ENCODE measurements at places on chromosomes 7 and 10.

DNA sequence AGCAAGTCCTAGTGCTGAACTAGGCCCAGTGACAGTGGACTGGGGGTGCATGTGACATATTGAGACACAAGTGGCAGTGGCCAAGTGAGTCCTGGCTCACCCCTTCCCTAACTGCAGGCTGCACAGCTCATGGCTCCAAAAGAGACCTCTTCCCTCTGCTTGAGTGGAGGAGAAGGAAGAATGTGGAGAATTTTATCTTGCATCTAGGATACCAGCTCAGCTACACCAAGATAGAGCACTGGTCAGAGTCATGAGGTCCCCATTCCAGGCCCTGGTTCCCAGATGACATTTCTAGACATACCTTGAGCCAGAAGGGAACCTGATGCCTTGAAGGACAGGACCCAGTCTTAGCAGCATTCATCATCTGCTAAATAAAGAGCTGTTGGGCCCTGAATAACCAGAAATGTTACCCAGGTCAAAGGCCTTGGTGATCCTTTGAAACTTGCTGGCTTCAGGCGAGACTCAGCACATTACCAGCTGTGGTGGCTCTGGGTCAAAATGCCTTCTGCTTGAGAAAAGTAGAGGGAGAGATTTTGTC lies 114.5 kb downstream of the CDC14C start:
- no peaks in the 10 kb centered on the region for H3K36me3 ChIP-seq
- no peak overlapping the region for H3K4me3 ChIP-seq
- no peak overlapping the region for H3K27ac ChIP-seq
- no peak for DNase-seq

DNA sequence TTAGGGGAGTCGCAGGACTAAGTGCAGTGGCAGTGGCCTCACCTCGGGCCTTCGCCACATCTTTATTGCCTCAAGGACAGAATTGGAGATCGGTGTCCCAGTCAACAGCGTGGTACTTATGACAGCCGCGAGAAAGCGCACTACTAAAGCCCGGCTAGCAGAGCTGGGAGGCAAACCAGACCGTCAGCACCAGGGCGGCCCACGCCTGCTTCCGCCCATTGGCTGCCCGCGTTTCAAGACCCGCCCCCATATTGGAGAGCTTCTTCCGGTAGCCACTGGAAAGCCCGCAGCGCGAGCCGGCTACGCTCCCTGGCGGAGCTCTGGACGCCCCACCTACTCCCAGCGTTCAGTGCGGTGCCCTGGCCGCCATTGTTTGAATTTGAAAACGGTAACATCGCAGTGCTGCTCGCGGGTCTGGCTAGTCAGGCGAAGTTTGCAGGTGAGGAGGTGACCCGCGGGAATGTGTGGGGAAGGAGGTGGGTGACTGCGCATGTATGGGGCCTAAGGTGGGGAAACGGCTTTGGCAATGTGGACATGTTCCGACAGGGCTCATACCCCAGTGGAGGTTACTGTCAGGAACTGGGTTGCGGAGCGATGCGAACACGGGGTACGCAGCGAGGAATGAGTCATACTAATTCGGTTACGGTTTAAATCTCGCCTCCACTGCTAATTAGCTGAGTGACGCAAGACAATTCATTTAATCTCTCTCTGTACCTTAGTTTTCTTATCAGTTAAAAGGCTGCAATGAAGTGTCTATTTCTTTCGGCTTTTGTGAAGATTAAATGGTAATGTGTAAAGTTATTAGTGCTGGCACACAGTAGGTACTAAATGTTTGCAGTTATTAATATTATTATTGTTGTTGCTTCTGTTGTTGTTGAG lies at the start of gene KIF20B:
KIF20B (plus strand) TSS at position 349 of the 879 bp plus-strand sequence. CDS start 3,705 bp downstream, outside the sequence.
- peak within 1 kb of the TSS; percentile 98 for H3K27ac ChIP-seq
- peak; percentile 92 for DNase-seq
- no peaks in the 10 kb centered on the region for H3K27me3 ChIP-seq
- H3K4me1 ChIP-seq = peaks cover 32% of the 10 kb centered on the region

- no peak overlapping the region for H3K4me3 ChIP-seq
- no peak for DNase-seq
- peaks cover 65% of the 10 kb centered on the region for H3K36me3 ChIP-seq
- no peaks in the 10 kb centered on the region for H3K27me3 ChIP-seq
- no peak overlapping the region for H3K27ac ChIP-seq
Observed at GRCh38 chr7:45065031-45065995, 23.5 kb downstream of the NACAD start.

DNA sequence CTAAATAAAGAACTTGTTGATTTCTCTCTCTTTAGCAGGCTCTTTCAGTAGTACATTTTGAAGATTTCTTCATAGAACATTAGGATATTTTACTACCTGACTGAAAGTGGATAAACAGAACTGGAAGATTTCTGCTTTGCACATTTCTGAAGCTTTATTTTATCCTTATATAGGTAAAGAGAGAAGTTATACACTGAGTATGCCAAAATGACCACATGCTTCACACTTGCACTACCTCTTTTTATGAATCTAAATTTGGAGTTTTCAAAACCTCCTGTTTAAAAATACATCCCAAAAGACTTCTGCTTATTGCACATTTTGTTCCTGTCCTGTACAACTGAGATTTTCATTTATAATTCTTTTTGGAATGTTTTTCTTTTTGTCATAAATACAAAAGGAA lies 197.4 kb upstream of the PRPS1L1 start:
- no peaks in the 10 kb centered on the region for H3K36me3 ChIP-seq
- H3K4me1 ChIP-seq = no peaks in the 10 kb centered on the region
- DNase-seq = no peak
- no peak overlapping the region for H3K27ac ChIP-seq
- H3K4me3 ChIP-seq = no peak overlapping the region

- H3K36me3 ChIP-seq = peaks cover 2% of the 10 kb centered on the region
- H3K4me3 ChIP-seq = no peak overlapping the region
- peaks cover 6% of the 10 kb centered on the region for H3K27me3 ChIP-seq
- H3K4me1 ChIP-seq = no peaks in the 10 kb centered on the region
- no peak overlapping the region for H3K27ac ChIP-seq
- no peak for DNase-seq
Observed at GRCh38 chr10:91286572-91286971, 66.1 kb downstream of the PCGF5 start.

GRCh38 chr7:131328377-131329175 lies 900 bp downstream of the MKLN1 start:
- H3K4me3 ChIP-seq = peak overlapping the region; percentile 100
- H3K27me3 ChIP-seq = no peaks in the 10 kb centered on the region
- H3K27ac ChIP-seq = peak overlapping the region; percentile 99
- peaks cover 68% of the 10 kb centered on the region for H3K4me1 ChIP-seq
- H3K36me3 ChIP-seq = peaks cover 9% of the 10 kb centered on the region
- DNase-seq = no peak

DNA sequence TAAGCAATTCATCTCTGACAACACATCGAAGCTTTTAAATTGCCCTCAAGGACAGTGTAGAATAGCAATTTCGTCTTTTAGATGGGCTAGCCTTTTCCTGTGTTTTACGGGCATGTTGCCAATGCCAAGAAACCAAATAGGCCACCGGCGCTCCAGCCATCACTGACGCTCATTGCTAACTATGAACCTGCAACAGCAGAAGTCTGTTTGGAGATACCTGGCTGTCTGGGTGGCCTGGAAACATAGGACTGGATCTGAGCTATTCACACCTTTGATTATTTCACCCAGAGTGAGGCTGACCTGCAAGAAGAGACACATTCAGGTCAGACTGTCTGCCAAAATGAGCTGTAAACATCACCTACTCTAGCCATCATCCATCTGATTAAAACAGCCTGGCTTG lies 12.0 kb downstream of the KPNA7 start:
- H3K27ac ChIP-seq = no peak overlapping the region
- H3K4me3 ChIP-seq = no peak overlapping the region
- no peaks in the 10 kb centered on the region for H3K36me3 ChIP-seq
- H3K4me1 ChIP-seq = no peaks in the 10 kb centered on the region
- DNase-seq = no peak

DNA sequence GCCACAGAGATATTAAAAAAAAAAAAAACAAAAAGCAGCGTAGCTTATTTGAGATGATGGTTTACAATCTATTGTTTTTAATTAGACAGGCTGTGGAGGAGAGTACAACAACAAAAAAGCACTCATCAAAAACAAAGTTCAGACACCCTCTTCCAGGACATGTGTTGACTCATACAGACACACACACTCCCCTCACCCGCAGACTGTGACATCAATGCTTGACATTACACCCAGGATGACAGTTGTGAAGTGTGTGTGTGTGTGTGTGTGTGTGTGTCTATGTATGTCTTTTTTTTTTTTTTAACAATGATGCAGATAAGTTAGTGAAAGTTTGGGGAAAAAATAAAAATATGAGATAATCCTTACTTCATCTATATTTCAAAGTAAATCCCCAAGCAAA lies 303.6 kb downstream of the GPAM start:
- H3K27ac ChIP-seq = no peak overlapping the region
- DNase-seq = no peak
- H3K27me3 ChIP-seq = no peaks in the 10 kb centered on the region
- no peaks in the 10 kb centered on the region for H3K36me3 ChIP-seq

- H3K27ac ChIP-seq = no peak overlapping the region
- H3K4me1 ChIP-seq = no peaks in the 10 kb centered on the region
- H3K27me3 ChIP-seq = peaks cover 42% of the 10 kb centered on the region
- DNase-seq = no peak
Observed at GRCh38 chr10:86077871-86078638, 288.5 kb downstream of the GRID1 start.

GRCh38 chr10:18282094-18282493 lies 141.9 kb downstream of the CACNB2 start:
- H3K4me3 ChIP-seq = no peak overlapping the region
- no peak for DNase-seq
- H3K4me1 ChIP-seq = no peaks in the 10 kb centered on the region

DNA sequence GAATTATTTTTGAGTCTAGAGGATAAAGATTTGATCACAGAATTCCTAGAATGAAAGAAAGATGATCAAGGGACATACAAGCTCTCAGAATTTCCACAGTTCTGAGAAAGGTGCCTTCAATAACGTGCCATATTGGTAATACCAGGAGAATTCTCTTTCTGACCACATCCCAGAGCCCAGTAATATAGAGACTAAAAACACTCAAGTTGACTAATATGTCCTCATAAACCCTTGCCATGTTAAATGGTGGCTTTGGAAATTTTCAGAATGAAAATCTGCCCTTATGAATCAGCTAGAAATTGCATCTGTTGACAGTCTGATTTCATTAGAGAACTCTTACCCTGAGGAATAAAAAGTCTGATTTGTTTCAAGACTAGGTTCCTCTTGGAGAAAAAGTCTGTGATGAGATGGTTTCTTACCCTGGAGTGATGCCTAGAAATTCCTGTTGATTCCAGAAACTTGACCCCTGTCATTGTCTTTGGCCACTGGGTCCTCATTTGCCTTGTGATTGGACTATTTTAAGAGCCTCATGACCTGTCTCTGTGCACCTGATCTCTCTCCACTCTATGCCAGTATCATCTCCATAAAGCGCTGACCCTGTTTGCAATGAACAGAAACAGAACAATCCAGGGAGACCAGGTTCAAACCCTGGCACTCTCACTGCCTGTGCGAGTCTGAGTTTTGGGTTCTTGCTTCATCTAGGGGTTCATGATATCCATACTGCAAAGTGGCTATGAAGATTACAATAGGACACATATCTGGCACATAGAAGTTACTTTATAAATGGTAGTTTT lies 3.3 kb downstream of the IL2RA start:
- H3K4me1 ChIP-seq = peaks cover 43% of the 10 kb centered on the region
- DNase-seq = no peak
- H3K27ac ChIP-seq = no peak overlapping the region
- peaks cover 6% of the 10 kb centered on the region for H3K36me3 ChIP-seq
- H3K27me3 ChIP-seq = no peaks in the 10 kb centered on the region
- H3K4me3 ChIP-seq = no peak overlapping the region

GRCh38 chr10:12529976-12530375 lies 180.6 kb downstream of the CAMK1D start:
- H3K4me1 ChIP-seq = peaks cover 9% of the 10 kb centered on the region
- H3K27me3 ChIP-seq = no peaks in the 10 kb centered on the region
- no peak overlapping the region for H3K4me3 ChIP-seq
- DNase-seq = no peak

- H3K4me3 ChIP-seq = no peak overlapping the region
- DNase-seq = no peak
- no peak overlapping the region for H3K27ac ChIP-seq
- no peaks in the 10 kb centered on the region for H3K27me3 ChIP-seq
- no peaks in the 10 kb centered on the region for H3K36me3 ChIP-seq
Observed at GRCh38 chr7:80480566-80480965, 31.3 kb downstream of the GNAT3 start.

- H3K27ac ChIP-seq = no peak overlapping the region
- DNase-seq = no peak
- H3K36me3 ChIP-seq = peaks cover 19% of the 10 kb centered on the region
Observed at GRCh38 chr10:98423691-98424120, 8.7 kb upstream of the PYROXD2 start.

GRCh38 chr10:126041804-126042231 lies 145.5 kb downstream of the FANK1 start:
- H3K4me3 ChIP-seq = peak overlapping the region; percentile 11
- peak overlapping the region; percentile 88 for H3K27ac ChIP-seq
- DNase-seq = peak; percentile 25
- no peaks in the 10 kb centered on the region for H3K36me3 ChIP-seq
- no peaks in the 10 kb centered on the region for H3K27me3 ChIP-seq

GRCh38 chr10:123512901-123513775 lies 153.0 kb upstream of the GPR26 start:
- H3K27ac ChIP-seq = no peak overlapping the region
- H3K27me3 ChIP-seq = peaks cover 48% of the 10 kb centered on the region
- no peaks in the 10 kb centered on the region for H3K36me3 ChIP-seq
- DNase-seq = no peak

DNA sequence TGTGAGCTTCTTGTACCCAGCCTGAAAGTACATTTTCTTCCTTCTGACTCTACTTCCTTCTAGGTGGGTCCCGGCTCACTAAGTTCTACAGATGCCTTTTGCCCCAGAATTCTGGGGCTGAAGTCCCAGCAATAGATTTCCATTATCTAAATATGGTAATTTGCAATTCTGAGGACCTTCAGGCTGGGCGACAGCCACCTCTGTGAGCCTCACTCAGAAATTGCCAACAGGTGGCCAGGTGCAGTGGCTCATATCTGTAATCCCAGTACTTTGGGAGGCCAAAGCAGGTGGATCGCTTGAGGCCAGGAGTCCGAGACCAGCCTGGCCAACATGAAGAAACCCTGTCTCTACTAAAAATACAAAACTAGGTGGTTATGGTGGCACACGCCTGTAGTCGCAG lies 23.7 kb downstream of the CREM start:
- peak overlapping the region; percentile 51 for H3K4me3 ChIP-seq
- no peak for DNase-seq
- H3K27me3 ChIP-seq = no peaks in the 10 kb centered on the region
- peaks cover 24% of the 10 kb centered on the region for H3K4me1 ChIP-seq
- H3K27ac ChIP-seq = peak overlapping the region; percentile 87
- H3K36me3 ChIP-seq = peaks cover 14% of the 10 kb centered on the region

- no peaks in the 10 kb centered on the region for H3K4me1 ChIP-seq
- DNase-seq = no peak
- no peak overlapping the region for H3K4me3 ChIP-seq
- no peaks in the 10 kb centered on the region for H3K27me3 ChIP-seq
Observed at GRCh38 chr10:10460451-10460850, 557.2 kb upstream of the CELF2 start.

Data from central memory CD8-positive, alpha-beta T cell (primary cell).